ENCODE measurements at places on chromosomes 7 and 10.

GRCh38 chr10:88417387-88418030 lies 165.6 kb downstream of the RNLS start:
- ATAC-seq: no peak

DNA sequence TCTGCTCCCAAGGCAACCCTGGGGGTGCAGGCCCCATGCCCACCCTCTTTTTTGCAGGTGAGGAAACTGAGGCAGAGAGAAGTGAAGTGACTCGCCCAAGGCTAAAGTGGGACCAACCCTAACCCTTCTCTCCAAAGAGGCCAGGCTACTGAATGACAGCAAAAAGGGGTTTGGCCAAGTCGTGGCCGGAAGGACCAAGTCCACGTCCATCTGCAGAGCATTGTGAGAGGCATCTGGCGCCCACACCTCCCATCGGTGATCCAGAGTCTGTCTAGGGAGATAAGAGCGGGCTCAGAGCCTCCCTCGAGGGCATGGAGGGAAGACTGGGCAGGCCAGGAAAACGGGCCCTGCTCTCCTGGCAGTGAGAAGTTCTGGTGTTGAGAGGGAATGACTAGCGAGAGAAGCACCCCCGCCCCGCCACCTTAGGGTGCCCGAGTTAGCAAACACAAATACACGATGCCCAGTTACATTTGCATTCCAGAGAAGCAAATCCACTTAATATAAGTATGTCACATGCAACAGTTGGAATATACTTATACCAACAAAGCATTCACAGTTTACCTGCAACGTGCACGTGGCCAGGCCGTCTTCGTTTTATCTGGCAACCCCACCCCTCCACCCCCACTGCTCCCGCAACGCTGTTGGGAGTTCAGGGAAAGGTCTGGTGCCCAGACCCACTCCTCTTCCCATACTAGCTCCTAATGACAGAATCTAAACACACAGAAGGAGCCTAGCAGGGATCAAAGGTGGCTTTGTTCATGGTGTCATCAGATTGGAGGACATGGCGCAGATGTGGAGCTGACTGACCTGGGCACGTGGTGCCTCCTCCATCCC lies 124.9 kb downstream of the OAT start:
- ATAC-seq: no peak

DNA sequence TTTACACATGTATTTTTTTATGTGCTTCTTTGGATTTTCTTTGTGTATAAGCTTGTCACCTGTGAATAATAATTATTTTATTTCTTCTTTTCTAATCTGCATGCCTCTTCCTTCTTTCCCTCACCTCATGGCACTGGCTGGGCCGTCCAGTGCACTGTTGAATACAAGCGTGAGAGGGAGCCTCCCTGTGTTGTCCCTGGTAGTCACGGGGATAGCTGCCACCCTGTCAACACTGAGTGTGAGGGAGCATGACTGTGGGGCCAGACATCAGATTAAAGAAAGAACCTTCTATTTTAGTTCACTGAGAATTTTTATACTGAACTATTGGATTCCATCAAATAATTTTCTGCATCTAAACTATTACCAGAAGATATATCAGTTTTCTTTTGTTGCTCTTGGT lies 187.9 kb downstream of the CDC14C start:
- peak; percentile 63 for ATAC-seq

DNA sequence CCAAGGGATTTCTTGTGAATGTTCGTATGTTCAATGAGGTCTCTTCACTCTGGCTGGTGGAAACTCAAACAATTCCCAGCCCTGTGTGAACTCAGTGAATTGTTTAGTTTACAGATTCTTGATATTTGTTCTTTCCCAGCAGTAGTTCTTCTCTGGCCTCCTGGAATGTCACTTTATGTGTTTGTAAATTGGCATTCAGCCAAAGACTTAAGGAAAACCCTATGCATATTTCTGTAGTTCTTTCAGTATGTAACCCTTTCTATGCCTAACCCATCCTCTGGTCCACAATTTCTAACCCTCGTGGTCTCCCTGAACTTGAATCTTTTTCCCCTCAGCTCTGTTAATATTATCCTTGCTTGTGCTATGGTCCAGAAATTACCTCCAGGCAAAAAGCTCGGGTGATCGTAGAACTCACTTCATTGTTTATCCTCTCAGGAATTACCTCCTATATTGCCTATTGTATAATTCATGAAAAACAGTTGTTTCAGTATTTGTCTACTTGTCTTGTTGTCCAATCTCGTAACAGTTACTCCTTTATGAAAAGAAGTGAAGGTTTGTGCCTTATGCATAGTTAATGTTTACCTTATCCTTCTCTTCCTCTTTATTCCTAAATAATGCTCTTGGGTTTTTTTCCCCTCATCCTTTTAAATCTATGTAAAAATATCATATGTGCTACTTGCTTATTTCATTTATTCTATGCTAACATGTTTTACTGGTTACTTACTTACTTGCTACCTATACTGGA lies 23.7 kb upstream of the AGR3 start:
- ATAC-seq: no peak

GRCh38 chr10:75375838-75376237 lies 25.7 kb downstream of the ZNF503 start:
- ATAC-seq: no peak

- no peak for ATAC-seq
Observed at GRCh38 chr7:75533926-75534325, 41.8 kb downstream of the SPDYE5 start.

DNA sequence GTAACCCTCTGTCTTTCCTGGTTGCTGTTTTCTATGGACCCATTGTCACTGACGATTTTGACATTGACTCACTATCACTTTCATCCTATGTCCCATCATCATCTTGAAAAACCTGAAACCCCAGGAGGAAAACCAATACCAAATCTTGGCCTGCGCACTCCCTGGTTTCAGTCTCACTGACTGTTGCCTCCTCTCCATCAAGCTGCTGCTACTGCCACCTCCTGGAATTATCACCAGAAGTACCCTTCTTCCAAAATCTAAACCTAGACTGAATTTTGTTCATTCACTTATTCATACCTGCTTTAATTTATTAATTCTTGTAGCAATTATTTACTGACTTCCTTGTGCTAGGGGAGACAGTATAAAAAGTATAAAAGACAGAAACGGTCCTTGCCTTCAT lies 44.5 kb upstream of the ACBD5 start:
- ATAC-seq: no peak

- ATAC-seq: no peak
Observed at GRCh38 chr7:11605749-11606148, 226.2 kb downstream of the THSD7A start.

DNA sequence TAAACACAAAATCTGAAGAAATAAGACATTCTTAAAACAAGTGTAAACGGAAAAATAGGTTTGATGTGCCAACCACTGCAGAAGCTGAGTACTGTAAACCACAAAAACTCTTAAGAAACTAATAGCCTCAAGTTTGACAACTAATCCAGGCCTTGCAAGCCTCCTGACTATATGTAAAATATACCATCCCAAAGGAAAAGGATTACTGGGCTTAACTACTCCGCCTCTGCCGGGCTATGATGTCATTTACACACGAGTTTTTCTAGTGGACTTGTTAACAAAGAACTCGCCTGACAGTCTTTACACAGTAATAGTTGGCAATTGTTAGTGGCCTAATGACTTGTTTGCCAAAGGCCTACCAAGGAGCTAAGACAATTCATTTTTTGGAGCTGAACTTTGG lies 2.1 kb downstream of the KIF5B start:
- no peak for ATAC-seq

DNA sequence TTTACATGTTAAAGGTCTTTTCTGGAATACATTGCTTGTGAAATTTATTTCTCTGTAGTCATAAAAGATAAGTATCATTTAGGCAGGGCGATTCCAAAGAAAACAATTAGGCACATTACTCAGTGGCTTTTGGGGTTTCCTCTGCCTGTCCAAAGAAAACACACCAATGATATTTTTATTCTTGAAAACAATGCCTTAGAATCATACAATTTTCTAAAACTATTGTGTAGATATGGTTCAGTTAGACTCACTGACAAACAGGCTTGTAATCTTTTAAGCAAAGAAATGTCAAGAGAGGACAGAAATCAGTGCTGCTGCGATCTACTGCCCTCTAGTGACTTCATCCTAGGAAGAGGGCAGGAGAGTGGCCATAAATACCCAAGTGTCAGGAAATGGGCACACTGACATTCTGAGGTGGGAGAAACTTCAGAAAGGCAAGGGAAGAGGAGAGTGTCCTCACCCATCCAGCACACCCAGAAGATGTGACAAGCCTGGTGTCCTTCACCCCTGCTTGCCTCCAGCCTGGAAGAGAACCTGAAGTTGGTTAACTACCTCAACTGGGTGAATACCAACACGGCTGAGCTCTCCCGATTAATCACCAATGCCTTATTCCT lies 120.5 kb downstream of the GALNT11 start:
- ATAC-seq: no peak

- no peak for ATAC-seq
Observed at GRCh38 chr7:105642264-105642663, 61.0 kb upstream of the EFCAB10 start.

- ATAC-seq: no peak
Observed at GRCh38 chr7:12719981-12720865, 32.8 kb downstream of the ARL4A start.

- peak; percentile 36 for ATAC-seq
Observed at GRCh38 chr7:2523941-2524807, 4.6 kb downstream of the LFNG start.

GRCh38 chr7:47720907-47721244 lies 139.0 kb upstream of the TNS3 start:
- ATAC-seq: no peak

- ATAC-seq: no peak
Observed at GRCh38 chr7:73582664-73583202, 4.4 kb upstream of the TBL2 start.

- no peak for ATAC-seq
Observed at GRCh38 chr7:17492437-17492836, 194.0 kb downstream of the AHR start.

- no peak for ATAC-seq
Observed at GRCh38 chr10:111123883-111124282, 47.1 kb downstream of the ADRA2A start.

DNA sequence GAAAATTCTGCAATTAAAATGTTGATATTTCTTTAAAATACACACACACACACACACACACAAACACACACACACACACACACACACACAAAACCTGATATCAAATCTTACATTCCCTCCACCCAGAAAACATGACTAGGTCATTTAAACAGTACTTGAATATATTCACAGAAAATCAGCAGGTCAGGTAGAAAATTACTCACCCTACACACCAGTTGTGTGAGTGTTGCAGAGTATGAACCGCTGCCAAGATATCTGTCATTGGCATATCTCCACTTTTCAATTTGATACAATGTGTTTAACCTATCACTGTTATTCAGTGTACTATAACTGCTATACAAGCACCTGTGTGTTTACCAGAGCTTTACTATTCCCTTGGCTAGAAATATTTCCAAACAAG lies 283.6 kb upstream of the LRRTM3 start:
- no peak for ATAC-seq

DNA sequence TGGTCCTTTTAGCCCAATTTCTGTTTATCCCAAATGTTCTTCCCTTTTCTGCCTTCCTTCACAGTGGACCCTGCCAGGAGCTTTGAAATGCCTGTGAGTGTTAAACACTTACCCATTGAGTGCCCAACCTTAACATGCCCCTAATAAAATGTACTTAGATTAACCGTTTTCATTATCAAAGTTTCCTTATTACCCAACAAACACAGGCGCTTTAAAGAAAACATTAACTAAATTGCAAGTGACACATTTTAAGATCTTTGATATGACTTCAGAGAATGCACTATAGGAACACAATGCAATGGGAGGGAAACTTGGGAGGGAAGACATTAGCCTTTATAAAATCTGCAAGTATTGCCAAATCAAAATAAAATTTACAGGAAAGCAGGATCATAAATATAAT lies 177.0 kb downstream of the CFTR start:
- ATAC-seq: no peak

DNA sequence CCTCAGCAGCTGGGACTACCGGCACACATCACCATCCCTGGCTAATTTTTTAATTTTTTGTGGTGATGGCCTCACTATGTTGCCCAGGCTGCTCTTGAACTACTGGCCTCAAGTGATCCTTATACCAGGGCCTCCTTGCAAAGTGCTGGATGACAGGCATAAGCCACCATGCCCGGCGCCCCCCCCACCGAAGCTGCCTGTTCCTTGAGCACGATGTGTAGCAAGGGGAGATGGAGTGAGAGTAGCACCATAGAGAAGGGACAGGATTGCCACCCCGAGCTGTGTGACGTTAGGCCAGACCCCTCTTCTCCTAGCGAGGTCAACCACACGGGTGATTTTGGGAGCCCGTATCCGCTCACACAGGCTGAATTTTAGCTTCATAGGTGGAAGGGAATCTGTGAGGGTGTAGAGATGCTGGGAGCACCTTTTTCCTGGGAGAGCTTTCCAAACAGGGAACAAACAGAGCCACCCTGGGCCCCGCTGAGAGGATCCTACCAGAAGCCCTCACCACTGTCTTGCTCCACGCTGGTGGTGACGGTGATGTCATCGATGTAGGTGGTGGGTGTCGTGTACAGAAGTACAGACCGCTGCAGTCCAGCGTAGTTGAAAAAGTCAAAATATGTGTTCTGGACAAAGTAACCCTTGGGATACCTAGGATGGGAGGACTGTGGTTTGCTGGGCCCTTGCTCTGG lies 3.0 kb downstream of the GUSB start:
- no peak for ATAC-seq

DNA sequence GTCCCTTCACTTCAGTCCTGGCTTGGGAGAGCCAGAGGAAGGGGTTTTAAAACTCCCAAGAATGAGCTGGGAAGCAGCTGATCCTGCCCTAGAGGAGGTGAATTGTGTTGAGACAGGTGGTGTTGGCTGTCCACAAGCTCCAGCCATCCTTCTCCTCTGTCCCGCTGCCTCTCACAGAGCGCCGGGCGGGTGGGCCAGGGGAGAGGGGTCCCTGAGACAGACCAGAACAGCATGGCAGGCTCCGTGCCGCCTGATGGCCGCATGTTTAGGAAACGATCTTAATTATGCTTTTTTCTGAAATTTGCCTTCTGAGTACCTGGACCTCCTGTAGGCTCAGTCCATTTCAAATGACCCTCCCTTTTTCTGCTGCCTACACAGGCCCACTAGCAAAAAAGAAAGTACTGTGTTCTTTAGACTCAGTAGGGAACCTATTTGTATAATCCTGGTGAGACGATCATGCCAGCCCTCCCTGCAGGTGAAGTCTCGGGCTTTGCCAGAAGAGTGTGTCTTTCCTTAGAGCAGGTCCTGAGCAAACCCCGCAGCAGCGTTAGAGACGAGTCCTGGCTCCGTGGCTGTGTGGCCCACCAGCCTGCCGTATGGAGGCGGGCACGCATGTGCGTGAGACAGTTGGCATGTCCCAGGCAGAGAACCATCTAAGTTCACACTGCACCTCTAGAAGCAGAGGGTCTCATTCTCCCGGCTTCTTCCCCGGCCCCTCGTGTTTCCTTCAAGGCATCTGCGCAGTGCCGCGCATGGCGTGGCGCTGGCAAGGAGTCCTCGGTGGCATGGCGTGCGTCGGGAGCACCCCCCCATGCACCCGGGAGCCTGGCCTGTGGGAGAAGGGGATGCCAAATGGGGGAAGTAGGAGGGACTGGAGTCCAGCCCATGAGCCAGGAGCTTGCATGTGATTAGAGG lies 26.3 kb upstream of the PWWP2B start:
- no peak for ATAC-seq

- no peak for ATAC-seq
Observed at GRCh38 chr10:96949039-96949683, 117.1 kb downstream of the LCOR start.

Measured in motor neuron (in vitro differentiated cells).